EH (cell line): ENCODE measurements at places on chromosomes 7 and 10.
A peak's percentile ranks its signal among the peaks of the same experiment; 100 is the strongest.

DNA sequence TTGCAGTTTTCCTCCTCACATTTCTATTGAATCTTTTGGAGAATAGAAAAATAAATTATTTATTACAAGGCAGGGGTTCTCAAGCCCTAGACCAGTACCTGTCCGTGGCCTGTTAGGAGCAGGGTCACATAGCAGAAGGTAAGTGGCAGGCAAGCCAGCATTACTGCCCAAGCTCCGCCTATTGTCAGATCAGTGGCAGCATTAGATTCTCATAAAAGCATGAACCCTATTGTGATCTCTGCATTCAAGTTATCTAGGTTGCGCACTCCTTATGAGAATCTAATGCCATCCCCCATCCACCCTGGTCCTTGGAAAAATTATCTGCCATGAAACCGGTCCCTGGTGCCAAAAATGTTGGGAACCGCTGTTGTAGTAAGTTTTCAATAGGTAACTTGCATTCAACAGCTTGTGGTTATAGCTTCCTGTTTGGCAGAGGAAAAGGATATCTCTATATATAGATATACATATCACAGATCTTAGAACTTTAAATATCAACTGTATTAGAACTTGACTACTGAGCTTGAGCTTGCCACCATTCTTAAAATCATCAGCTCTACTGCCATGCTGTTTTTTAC is 165.1 kb downstream of the AHR start:
- no peak for DNase-seq

- no peak for DNase-seq
Measured at GRCh38 chr7:91348711-91349110, 84.5 kb downstream of the FZD1 start.

DNA sequence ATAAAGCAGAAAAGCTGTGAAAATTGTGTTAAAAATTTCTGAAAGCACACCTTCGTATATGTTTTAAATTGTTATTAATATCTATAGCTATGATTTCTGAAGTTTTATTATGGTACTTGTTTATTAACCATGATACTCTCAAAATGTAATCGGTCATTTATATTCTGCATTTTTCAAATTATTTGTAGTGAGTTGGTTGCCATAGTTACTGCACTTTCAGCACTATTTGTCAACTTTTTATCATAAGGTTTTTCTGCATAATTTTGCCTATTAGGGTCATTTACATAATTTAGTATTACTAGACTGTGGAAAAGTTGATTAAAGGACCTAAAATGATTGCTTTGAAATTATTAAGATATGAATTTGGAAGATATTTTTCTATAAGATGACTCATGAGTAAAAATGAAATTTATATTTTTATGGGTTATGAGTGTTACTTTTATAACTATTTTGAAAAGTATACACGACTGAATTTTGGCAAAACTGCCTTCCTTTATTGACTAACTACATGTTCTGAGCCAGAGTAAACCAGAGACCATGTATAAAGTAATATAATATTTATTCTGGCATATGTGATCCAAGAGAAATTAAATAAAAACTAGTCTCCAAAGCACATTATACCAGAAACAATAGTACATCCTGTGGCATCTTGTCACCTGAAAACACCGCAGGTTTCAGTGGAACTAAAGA is 7.9 kb upstream of the AGR2 start:
- DNase-seq, result no peak

DNA sequence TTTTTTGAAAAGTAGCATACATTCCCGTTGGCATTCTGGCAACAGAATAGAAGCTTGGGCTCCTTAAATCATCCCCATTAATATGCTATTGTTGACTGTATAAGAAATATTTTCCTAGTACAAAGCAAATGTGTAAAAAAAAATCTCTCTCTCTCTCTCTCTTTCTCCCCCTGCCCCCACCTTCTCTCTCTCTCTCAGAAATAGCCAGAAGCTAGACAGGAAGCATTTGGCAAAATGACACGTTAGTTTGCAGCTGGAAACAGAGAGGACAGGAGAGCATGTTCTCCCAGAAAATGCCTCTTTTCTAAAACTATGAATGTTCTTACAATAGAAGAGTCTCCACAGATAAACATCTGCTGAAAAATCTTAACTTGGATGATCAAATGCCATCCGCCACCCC is 59.6 kb upstream of the AKR1E2 start:
- peak; percentile 37 for DNase-seq

DNA sequence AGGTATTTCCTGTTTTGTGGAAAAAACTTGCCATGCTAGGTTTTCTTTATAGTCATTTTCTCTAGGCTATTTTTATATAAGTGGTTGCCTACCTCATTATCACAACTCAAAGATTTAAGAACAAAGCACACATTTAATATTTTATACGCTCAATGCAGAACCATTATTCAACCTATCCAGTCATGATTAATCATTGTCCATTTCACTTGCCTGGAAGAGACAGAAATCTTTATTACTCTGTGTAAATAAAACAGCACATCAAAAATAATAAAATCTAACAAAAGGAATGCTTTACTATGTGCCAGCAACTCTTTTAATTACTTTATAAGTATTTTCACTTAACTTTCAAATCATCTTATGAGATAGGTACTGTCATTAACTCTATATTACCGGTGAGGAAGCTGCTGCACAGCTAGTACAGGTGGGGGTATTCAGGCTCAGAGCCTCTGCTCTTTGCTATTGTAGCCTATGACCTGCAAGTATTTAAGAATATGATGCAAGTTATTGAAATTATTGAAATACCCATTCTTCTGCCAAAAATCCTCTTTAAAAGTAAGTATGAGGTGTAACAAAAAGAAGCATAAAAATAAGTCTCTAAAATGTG is 16.4 kb upstream of the TAS2R16 start:
- DNase-seq, result no peak

- DNase-seq, result peak; percentile 6
Measured at GRCh38 chr7:88306590-88307048, at the start of gene STEAP4. TSS of gene STEAP4 (minus strand) at chr7:88306894. CDS start at chr7:88284269, 22,625 bp downstream.

DNA sequence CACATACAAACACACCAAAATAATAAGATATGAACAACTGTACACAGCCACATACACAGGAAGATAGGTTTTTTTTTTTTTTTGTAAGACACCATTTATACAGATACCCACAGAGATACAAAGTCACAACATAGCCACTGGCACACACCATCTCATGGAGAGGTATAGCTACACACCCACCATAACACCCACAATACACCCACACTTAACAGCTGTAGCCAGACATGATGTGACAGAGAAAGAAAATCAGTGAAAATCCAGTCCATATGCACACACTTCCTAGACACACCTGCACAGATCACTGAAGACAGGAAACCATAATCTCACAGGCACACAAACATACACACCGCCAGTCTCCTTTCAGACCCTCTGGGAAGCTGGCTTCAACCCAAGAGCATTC is 62.4 kb upstream of the PAX2 start:
- DNase-seq, result no peak

DNA sequence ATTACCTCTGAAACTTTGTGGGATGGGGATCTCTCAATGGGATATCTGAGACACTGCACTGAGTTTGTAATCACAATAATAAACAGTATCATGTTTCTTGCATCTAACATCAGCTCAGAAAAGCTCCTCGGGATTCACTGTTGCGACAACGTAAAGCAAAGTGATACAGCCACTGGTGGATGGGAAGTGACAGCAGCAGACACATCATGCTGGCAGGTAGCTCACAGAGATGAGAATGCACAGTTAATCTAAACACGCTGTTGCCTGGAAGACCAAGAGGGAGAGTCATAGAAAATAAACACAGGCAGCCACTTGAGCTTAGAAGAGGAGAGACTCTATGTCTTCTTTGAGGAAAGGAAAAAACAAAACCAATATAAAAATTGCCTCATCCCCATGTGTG is 513.8 kb downstream of the MAGI2 start:
- no peak for DNase-seq

GRCh38 chr10:17435953-17436352 is 18.4 kb downstream of the ST8SIA6 start:
- DNase-seq, result no peak

DNA sequence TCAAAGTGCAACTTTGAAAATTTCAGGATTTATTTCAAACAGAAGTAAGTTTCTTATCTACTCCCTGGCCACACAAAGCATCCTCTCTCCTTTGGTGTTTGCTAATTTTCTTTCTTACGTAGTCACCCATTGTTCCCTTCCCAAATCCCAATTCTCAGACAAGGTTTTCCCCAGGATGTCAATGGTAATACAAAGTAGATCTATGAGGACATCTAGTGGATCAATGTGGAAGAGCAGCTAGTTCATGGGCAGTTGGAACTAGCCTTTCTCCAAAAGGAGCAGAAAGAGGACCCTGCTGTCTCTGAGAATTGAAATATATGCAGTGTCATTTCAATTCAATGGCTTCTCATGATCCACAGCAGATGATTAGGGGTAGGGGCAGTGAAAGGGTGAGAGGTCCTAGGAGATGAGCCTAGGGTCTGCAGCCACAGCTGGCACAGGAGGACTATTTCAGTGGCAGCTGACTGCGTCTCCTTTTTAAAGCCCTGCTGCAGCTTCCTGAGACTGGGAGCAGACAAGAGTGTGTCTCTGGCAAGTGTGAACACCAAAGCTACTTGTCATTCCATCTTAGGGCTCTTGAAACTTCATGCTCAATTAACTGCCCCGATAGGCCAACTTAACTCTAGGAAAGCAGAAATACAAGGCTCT is 632.6 kb downstream of the KCNMA1 start:
- DNase-seq, result peak; percentile 68

- DNase-seq, result peak; percentile 61
Measured at GRCh38 chr7:151276666-151277590, 28.4 kb upstream of the SMARCD3 start.

DNA sequence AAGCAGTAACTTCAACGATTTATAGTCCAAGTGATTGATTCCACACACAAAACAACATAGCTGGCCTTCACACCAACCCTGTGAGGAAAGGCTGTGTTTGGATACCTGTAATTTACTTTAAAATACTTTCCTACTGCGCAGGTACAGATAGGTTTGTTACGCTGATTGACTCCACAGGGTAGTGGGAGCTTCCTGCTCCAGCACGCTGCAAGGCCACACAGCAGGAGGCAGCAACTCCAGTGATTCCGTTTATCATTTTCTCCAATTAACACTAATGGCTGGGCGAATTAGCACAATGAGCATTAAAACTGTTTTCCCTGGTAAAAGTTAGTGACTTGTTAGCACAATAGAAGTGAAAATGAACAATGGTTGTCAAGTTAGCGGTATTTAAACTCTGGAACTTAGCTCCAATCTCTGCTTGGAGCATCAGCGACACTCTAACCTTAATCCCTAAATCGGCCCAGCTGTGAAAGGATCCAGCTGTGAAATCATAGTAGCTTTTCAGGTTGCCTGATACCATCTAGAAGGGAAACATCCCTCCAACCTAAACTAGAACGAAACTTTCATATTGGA is 959 bp downstream of the DCLRE1C start:
- peak; percentile 25 for DNase-seq

GRCh38 chr7:87213252-87213651 is 6.3 kb downstream of the TMEM243 start:
- DNase-seq, result no peak

GRCh38 chr10:125843603-125844329 is 20.4 kb downstream of the BCCIP start:
- DNase-seq, result no peak

DNA sequence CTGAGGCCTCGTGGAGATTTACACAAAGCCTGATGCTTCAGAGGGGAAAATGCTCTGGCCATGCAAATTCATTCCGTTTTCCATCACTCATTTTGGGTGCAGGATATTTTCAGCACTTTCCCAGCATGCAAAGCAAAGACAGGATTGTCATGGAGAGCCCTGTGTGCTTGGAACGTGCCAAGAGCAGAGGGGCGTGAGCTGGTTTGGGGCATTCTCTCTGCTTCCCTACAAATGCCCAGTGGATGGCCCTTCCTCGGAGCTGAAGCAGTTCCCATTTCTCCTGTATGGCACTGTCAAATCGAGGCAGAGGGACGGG is 164.1 kb downstream of the PRKAG2 start:
- DNase-seq, result no peak

GRCh38 chr10:53135213-53135896 is 362.8 kb upstream of the MBL2 start:
- DNase-seq, result no peak

GRCh38 chr10:129759214-129760002 is 204.7 kb downstream of the EBF3 start:
- no peak for DNase-seq

GRCh38 chr10:3048119-3049019 is 19.0 kb upstream of the PFKP start:
- DNase-seq, result peak; percentile 74

DNA sequence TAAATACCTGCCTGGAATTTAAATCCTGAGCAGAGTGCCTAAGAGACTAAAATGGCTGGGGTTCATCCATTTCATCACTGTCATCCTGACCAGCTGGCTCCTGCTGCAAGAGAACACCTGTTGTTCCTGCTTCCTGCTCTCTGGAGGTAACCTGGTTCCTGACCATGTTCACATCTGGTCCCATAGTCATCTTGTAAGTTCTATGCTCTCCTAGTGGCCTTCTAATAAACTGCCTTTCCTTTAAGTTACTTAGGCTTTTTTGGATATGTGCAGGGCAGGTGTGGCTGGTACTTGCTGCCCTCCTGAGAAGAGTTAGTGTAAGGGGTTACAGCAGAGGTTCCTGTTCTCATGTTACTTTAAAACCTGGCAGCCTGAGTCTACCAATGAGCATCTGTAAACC is 80.0 kb downstream of the NRCAM start:
- no peak for DNase-seq
